ENCODE measurements at places on chromosomes 5 and 9.

DNA sequence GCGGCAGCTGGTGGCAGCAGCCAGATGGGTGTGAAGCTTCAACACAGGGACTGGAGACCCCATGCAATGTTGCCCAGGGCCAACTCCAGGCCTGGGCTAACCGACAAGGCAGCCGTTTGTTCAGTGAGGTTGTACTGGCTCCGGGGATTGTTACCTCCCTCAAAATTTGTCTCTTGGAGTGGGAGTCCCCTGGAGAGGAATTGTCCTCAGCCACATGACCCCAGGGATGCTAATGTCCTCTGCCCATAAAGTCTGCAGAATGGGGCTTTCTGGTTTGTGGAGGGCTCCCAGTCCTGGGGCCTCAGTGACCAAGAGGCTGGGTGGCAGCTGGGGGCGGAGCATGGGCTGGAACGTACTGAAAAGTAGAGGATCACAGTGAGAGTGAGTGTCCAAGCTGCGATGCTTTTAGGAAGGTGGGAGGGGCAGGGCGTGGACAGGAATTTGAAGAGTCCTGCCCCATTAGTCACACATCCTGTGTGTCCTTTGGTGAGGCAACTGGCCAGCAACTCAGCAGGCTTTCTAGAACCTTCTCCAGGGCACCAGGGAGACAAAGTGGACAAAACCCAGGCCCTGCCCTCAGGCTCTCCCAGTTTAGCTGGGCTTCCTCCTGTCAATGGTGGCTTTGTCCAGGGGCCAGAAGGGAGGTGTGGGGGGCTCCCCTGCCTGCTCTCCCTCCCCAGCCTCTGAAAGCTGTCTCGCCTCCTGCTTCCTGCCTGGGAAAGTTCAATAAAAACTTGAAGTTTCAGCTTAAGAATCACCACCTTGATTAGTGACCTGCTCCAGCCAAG, 114.0 kb downstream of the NSG2 start:
- DNase-seq: peak; percentile 66

DNA sequence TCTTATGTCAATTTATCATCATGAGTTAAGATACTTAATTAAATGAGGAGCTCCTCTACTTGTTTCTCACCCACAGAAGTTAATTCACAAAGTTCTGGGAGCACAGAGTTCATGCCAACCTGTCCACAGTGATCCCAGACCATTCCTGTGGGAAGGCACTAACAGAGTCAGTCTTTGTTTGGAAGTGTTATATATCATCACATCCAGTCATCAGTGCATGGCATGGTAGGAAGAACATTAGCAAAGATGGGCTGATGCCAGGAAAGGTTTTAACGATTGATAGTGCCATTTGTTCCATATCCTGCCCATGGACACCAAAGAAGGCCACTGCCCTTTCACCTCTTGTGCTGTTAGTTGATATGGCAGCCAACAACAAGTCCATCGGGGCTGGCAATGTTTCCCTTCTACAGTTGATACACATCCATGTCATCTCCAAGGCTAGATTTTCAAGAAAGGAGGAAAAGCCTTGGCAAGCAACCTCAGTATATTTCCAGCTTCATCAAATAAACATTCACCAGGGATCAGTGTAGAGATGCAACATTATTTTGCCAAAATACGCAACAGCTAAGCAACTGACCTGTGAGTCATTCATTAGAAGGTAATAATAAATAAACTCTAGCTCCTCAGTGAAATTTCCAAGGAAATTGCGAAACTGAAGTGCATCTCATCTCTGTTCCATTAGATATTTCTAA, 169.6 kb downstream of the RORB start:
- peak; percentile 5 for DNase-seq

- no peak for DNase-seq
Measured at GRCh38 chr5:17014686-17015085, 78.6 kb upstream of the MYO10 start.

DNA sequence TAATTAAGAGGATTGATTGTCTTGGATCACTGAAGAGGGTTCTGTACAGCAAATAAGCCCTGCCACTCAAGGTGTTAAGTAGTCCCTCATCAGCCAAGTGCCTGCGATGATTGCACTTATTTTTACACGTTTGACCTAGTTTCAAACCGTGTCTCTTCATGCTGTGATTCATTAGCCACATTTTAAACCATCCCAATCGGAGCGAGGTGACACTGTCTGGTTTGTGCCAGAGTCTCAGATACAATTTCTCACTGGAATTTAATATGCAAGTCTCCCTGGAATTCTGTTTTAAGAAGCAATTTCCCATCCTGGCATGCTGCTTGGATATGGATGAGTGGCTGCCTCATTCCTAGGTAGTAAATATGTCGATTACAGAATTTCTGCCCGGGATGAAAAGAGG, 1.6 kb downstream of the INSYN2B start:
- DNase-seq: peak; percentile 63

DNA sequence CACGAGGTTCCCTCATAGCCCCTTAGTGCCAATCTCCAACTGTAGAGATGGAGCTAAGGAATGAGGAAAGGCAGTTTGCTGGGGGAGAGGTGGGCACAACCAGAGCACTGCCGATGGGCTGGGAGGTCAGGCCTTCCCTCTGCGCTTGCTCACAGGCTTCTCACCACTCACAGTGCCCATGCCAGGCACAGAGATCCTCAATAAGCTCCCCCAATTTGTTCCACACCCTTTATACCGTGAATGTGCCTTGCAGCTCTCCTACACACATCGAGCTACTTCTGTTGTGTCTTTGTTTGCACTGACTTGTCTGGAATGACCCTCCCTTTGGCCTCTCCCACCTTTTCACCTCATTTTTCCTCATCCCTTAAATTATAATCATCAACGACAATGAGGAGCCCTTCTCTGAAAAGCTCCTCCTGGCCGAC, 1.6 kb upstream of the HK3 start:
- DNase-seq: no peak

DNA sequence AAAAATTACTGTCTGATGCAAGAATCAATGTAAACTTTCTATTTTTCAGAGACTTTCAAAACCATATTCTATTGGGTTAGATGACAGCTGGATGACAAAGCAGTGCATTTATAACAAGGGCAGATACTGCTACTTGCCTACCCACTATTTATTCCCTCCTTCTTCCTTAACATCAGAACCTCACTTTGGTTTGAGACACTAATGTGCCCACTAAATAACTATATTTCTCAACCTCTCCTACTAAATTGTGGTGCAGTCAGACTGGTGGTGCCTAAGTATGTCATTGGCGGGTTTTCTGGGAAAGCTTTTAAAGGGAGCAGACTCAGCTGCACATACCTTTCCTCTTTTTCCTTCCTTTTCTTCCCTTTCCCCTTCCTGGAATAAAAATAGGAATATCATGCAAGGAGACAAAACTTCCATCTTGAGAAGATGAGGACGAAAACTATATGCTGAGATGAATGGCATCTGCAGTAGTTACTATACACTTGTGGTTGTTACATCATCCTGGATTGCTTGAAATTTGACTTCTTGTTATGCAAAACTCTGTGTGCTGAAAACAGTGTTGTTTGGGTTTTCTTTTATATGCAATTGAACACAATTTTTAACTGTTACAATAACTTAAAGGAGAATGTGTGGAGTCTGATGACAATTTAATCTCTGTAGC, 43.8 kb downstream of the PRR16 start:
- DNase-seq: peak; percentile 65

DNA sequence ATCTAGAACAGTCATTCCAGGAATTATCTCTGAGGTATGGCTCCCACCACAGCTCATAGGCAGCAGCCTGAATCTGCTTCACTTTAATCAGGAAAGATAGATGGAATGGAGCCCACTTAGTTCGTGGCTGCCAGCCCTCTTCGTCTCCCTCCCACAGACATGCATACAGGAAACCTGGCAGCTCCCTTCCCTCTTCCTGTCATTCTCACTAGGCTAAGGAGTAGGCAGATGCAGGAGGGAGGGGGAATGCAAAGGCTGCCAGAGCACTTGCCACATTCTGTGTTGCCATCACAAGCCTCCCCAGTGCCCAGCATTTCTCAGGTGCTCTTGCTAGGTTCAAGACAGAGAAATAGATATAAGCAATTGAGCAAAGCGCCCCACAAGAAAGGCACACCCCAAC, 378.9 kb downstream of the ELAVL2 start:
- no peak for DNase-seq

- DNase-seq: no peak
Measured at GRCh38 chr5:125659316-125660023, 763.7 kb upstream of the GRAMD2B start.

DNA sequence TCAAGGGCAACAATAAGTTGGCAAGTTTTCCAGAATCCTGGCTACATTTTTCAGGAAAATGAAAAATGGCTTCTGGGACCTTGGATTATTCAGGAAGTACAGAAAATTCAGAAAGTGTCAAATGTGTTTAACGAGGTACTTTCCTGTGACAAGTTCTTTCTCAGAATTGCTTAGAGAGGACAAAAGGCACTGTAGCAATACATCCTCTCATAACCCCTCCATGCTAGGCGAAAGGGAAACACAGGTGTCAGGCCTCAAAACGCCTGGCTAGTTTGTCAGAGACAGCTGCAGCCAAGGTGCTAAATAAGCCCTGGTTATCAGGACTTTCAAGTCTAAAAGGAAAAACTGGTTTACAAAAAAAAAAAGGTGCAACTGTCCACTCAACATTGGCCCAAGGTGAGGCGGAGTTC, 115.2 kb downstream of the GNAQ start:
- DNase-seq: no peak

DNA sequence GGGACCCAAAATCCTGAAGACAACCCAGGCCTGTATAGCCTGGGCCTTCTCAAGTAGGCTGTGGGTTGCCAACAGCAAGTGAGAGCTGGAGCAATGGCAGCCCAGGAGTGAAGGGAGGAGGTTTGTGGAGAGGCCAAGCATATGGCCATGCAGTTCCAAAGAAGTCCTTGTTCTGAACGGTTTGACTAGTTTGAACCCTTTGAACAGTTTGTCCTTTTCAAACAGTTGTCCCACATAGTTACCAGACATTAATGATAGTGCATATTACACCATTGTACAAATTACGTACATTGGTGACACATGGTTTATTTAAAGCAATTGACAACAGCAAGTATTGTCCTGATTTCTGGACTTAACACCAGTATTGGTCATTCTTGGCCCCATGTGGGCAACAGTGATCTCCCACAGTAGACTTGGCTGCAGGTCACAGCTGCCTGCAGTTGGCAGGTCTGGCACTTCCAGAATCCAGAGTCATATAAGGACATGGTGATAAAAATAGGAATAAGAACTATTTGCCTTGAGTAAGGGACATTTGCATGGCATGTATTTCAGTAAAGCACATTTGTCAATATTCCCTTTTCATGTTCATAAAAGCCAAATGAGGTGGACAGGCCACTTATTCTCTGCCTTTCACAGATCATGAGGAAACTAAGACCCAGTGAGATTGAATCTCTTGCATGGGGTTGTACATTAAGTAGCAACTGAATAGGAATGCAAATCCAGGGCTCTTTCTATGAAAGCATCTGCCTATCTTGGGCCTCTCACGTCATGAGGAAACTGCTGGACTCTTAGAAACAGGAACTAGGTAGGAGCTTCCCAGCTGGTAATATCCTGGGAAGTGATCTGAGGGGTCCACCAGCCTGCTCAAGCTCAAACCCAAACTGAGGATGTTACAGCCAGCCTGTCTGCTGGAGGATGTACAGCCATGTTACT, 30.3 kb downstream of the SLC25A48 start:
- no peak for DNase-seq

GRCh38 chr9:110626101-110626829, 42.3 kb upstream of the MUSK start:
- DNase-seq: peak; percentile 93

Measured in GM23248 (cell line).